ENCODE measurements at places on chromosomes 6 and 20.

- no peak for DNase-seq
Observed at GRCh38 chr20:11260611-11261010, 586.8 kb upstream of the JAG1 start.

DNA sequence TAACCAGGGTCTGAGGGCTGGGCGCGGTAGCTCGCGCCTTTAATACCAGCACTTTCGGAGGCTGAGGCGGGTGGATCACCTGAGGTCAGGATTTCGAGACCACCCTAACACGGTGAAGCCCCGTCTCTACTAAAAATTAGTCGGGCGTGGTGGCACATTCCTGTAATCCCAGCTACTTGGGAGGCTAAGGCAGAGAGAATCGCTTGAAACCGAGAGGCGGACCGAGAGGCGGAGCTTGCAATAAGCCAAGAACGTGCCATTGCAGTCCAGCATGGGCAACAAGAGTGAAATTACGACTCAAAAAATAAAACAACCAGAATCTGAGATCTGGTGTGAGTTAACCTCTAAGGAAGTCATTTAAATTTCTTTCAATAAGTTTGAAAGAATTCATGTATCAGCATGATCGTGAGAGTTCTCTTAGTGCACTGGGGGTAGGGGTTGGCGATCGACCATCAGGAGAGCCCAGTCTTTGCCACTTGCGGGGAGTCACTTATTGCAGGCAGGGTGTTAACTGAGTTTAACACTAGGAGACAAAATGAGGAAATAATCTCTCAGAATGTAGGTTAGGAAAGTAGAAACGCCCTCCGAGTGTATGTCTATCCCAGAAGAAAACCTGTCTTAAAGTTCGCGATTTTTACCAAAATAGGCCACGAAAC lies 206.5 kb upstream of the ZNF184 start:
- no peak for DNase-seq

GRCh38 chr6:22306741-22307466 lies 10.1 kb upstream of the PRL start:
- DNase-seq, result no peak

GRCh38 chr20:38872036-38872435 lies 54.2 kb upstream of the FAM83D start:
- no peak for DNase-seq

- no peak for DNase-seq
Observed at GRCh38 chr6:40377173-40377806, 209.9 kb downstream of the LRFN2 start.

DNA sequence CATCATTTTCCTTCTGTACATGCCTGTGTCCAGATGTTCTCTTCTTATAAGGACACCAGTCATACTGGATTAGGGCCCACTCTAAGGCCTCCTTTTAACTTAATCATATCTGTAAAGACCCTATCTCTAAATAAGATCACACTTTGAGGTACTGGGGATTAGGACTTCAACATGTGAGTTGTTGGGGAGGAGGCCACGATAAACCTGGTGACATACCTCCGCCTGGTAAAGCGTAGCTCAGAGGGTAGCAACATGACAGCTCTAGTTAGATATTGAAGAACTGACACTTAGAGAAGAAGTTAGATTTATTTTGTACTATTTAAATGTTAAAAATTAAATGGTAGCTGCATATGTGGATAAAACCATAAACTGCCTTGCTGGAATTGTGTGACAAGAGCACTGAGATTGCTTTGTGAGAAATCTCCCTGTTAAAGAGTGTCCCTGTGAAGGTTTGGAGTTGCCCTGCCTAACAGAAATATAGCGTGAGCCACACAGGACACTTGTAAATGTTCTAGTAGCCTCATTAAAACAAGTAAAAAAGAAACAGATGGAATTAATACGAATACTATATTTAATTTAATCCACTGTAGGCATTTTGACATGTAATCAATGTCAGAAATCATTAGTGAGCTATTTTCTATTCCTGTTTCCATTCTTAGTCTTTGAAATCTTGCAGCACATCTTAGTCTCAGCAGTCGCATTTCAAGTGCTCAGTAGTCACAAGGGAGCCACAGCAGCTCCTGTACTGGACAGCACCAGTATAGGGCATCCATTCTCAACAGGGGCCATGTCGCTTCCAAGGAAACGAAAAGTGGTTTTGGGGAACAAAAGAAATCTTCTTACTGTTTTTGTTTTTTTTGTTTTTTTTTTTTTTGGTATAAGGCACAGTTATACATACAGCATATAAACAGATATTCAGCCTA lies 13.4 kb downstream of the PLCB1 start:
- DNase-seq, result no peak

Measured in HEK293T (cell line).